ENCODE measurements at places on chromosomes 2 and 18.

DNA sequence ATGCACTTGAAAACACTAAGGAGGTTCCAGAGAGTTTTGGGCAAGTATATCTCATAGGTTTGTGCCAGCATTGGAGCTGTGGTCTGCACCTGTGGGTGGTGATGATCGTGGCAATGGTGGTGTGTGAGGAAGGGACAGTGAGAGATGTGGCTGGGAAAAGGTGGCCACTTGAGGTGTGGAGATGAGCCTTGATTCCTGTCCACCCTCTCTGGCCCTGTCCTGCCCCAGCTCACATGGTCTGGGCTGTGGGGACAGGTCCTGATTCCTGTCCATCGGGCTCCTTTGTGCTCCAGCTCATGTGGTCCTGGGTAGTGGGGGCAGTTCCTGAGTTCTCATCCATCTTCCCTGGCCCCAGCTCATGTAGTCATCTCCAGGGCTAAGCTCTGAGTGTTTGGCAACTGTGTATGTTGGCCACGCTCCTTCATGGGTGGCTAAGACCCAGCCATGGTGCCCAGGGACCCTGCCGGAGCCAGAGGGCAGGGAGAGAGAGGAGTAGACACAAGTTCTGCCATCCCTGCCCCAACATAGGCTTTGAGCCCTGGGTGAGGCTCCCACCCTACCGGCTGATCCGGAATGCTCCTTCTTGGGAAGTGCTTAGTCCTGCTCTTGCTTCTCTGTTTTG is 294.4 kb upstream of the HDAC4 start:
- no peak for DNase-seq

GRCh38 chr2:199975273-199975895 is 20.0 kb downstream of the MAIP1 start:
- no peak for DNase-seq

DNA sequence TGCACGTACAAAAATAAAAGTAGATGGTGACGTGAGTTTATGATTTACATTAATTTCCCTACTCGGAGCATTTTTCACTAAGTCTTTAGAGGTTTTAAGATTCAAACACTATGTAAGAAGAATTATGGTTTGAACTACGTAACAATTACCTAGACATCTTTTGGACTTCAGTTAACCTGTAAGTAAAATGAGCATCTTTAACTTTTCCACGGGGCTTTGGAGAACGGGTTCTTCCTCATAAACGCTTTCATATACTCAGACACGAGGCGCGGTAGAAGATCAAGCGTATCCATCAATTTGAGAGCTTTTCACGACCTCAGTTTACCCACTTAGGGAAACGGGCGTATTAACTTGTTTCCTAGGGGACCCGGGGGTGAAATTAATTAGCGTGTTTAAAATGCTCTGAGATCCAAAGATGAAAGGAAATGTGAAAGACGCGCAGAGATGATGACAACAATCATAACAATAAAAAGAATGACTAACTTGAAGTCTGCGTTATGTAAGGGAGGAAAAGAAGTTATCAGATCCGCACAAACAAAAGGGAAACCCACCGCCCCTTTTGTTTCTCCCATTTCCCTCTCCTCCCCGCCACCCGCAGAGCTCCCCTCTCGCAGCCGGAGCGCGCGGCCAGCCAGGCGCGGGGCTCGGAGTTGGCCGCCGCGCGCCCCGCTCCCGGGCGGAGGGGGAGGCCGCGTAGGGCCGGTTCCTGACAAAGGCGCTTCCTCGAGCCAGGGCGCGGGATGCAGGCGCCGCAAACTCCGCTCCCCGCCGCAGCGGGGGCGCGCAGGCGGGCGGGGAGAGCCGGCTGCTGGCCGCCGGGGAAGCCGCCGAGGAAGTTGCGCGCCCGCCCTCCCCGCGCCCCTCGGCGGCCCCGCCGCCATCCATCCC is 807 bp downstream of the PELI1 start:
- peak; percentile 12 for DNase-seq

DNA sequence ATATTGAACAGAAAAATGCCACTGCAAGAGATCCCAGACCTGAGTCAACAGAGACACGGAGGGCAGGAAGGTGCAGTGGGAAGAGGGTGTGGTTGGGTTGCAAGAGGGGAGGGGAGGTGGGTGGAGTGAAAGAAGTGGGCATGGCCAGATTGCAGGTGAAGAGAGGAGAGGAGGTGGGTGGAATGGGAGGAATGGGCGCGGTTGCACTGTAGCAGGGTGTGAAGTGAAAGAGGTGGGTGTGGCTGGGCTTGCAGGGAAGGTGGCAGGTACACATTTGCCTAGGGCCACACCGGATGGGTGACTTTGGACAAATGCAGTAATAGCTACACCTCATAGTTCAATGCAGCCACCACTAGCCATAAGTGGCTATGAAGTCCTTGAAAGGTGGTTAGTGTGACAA is 71.1 kb downstream of the DOCK10 start:
- DNase-seq, result no peak

GRCh38 chr18:69858897-69859296 is 88.8 kb downstream of the CD226 start:
- DNase-seq, result no peak

GRCh38 chr2:25491003-25491696 is 149.4 kb upstream of the DNMT3A start:
- no peak for DNase-seq

- no peak for DNase-seq
These were observed 97.8 kb upstream of the CELF4 start for GRCh38 chr18:37663446-37663845.

- peak; percentile 12 for DNase-seq
These were observed 78.0 kb downstream of the TMEM182 start for GRCh38 chr2:102839668-102840388.

DNA sequence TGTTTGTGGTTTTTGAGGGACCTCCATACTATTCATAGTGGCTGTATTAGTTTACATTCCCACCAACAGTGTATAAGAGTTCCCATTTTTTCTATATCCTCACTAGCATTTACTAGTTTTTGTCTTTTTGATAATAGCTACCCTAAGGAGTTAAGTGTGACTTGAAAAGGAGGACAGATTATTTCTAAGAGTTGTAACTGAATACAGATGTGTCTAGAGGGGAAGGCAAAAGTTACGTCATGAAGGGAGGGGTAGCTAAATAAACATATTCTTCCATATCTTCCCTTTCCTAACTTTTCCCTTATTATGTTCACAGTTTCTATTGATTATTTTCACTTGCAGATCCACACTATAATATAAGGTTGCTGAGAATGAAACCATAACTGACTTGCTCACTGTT is 1315.7 kb upstream of the ZEB2 start:
- DNase-seq, result no peak

- DNase-seq, result no peak
These were observed 92.0 kb upstream of the DLGAP1 start for GRCh38 chr18:4547126-4547525.

DNA sequence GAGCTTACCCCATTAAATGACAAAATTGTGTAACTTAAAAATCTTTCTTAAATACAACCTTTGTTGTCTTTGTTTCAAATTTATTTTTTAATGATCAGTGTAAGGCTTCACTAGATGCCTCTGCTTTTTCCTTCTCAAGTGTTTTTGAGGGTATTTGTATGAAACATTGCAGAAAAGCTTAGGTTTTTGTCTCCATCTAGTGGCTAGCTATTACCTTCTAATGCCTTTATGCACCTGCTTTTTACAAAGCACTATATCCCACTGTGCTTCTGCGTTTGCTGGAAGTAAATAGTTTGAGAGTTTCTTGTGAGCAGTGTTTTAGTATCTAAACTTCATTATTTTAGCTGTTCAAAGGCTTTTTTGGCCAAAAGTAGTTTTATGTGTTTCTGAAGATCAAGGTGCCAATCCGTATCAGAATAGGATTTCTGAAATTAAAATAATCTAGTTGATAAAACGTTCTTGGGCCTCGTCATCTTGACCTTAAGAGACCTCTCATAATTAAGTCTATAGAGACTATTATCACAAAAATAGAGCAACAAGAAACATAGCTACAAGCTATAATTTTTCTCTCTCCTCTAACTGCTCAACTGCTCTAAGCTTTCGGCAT is 47.0 kb downstream of the IWS1 start:
- peak; percentile 22 for DNase-seq

- DNase-seq, result no peak
These were observed 32.1 kb downstream of the RPRD1A start for GRCh38 chr18:36035253-36035652.
